ENCODE measurements at places on chromosomes 5 and 9. TPM values are rescaled to one million over a fixed set of nuclear protein-coding genes. Genes with fewer than 3 reads are reported as not detected.

GRCh38 chr9:137660144-137660543 lies 41.3 kb downstream of the EHMT1 start:
- no peak for DNase-seq

The SLC22A4 gene
- total RNA-seq = 1.6 TPM

The COL27A1 gene
- 48.4 TPM for total RNA-seq

DNA sequence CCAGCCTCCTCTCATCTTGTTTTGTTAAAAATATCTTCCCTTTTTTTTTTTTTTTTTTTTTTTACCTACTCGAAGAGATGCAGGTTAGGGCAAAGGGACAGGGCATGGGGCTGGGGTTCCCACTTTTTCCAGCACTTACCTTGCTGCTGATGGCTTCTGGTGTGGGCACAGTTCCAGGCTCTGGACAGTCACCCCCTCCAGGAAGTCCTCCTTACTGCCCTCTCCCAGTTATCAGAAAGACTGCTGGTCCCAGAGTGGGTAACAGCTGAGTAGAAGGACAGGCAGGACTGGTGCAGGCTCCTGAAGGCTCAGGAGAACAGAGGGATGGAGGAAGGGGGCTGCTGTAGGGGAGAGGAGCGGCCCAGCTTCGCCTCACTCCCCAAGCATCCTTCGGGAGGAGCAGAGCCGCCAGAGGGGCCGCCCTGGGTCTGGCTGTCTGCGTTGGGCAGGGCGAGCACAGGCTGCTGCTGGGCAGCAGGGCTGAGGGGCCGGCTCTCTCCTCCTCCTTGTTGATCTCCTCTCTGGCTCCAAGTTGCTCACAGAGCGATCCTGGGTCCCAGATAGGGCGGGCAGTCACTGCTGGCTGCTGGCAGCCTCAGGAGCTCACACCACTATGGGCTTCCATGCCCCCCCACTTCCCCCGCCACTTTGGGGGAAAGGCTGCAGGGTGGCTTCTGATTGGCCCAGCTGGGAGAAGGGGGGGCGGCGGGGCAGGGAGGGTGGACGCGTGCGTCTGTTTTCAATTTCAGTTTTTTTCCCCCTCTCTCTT lies at the start of gene PDGFRB:
Gene PDGFRB, minus strand, starts transcription at position 588 of the 769 bp plus-strand sequence. CDS start 18,798 bp downstream, outside the sequence.
- DNase-seq = no peak

GRCh38 chr9:72542917-72543316 lies 21.5 kb downstream of the TMC1 start:
- no peak for DNase-seq

- DNase-seq = no peak
These were observed 165.5 kb downstream of the TTLL11 start for GRCh38 chr9:121927636-121928035.

DNA sequence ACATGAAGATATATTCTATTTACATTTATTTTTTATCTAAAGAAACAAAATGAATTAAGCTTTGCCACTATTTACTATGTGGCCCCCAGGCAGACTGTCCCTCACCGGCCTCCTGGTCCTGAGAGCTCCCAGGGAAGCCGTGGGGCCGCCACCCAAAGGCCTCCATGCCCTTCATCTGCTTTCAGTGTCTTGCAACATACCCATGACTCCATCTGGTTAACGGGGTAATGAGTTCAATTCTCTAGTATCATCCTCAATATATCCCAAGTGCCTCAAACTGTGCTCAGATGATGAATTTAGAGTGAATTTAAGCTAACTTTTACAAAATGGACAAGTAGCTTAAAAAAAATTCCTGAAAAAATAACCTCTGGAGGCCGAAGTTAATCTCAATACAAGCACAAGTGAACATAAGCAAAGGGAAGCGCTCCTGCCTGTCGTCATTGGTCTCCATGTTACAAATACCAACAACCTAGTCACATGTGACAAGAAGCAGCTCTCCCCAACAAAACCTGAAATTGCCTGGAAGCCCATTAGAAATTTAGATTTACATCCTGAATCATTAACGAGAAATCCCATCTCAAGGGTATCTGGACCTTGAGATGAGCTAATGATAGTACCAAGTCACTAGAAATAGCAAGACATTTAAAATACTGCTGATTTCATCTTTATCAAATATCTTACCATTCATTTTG lies 26.1 kb downstream of the DAP start:
- peak; percentile 24 for DNase-seq

GRCh38 chr5:142689081-142689480 lies 3.2 kb upstream of the FGF1 start:
- no peak for DNase-seq

DNA sequence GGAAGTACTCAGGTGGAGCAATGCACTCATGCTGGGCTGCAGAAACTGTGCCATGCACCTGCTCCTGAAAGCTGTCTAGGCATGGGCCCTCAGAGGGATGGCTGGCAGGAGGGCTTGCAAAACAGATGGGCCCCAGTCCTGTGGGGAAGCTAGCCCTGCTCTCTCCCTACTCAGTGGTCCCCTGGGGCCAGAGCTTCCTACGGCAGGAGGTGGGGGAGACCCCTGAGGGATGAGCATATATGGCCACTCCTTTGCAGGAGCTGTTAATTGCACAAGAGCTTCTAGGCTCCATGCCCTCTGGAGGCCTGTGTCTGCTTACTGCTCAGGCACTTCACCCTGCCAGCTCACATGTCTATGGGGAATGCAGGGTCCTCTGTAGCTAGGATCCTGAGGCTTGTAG lies 545.3 kb upstream of the PTPRD start:
- no peak for DNase-seq

GRCh38 chr9:35937227-35937626 lies 20.7 kb downstream of the OR2S2 start:
- DNase-seq = no peak

The NR4A3 gene
- total RNA-seq = 0.15 TPM

The PCDHB5 gene
- 0.35 TPM for total RNA-seq

DNA sequence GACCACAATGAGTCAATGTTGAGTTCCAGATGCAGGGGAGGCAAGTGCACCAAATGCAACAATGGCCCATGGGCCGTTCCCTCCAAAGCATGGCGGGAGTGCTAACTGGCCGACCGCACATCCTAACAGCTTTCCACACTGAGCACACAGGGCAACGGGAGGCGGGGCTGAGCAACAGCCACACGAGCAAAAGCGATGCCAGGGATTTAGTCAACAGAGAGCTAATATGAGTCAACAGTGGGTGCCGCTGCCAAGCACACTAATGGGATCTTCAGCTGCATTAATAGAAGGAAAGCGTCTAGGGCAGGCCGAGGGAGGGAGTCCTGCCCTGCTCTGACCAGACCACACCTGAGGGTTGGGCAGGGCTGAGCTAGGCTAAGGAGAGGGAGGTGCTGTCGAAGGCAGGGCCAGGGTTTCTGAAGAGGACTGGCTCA lies 4.6 kb downstream of the EPB41L4B start:
- peak; percentile 92 for DNase-seq

GRCh38 chr5:59218424-59219045 lies 635.7 kb downstream of the RAB3C start:
- peak; percentile 47 for DNase-seq

GRCh38 chr5:179271821-179272325 lies 73.4 kb downstream of the ADAMTS2 start:
- DNase-seq = no peak

DNA sequence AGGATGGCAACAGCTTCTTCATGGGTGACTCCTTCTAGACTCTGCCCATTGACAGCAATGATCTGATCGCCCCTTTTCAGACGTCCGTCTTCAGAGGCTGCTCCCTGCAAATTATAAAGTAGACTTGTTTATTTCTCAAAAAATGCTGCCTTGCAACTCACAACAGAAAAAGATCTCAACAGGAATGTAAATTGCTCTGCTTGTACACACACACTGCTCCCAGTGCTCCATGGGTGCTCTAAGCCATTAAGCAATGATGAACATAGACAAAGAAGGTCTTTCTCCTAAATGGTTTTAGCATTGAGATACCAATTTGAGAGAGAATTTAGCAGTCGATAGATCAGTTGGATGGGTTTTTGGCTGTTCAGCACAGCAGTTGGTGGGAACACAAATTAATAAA lies 172.5 kb downstream of the MPDZ start:
- no peak for DNase-seq

- no peak for DNase-seq
These were observed 2.6 kb downstream of the EBF1 start for GRCh38 chr5:159096924-159097783.

- DNase-seq = no peak
These were observed 4.0 kb upstream of the RAD23B start for GRCh38 chr9:107279086-107279485.

The CEL gene
- 0.60 TPM for total RNA-seq

DNA sequence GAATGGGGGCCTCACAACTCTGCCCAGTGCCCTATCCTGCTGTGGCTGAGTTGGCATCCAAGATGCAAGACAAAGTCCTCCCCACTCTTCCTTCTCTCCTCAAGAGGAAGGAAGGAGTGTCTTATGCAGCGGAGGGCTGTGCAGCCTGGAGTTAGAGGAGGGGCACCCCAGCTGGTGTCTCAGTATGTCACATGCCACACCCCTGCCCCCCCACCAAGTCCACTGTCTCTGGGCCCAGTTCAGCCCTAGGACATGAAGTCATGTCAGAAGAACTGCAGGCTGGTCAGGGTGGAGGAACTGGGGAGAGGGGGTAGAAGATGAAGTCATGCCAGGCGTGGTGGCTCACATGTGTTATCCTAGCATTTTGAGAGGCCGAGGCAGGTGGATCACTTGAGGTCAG lies 28.0 kb upstream of the SLC28A3 start:
- no peak for DNase-seq

The MAPK9 gene
- 31.3 TPM for total RNA-seq

DNA sequence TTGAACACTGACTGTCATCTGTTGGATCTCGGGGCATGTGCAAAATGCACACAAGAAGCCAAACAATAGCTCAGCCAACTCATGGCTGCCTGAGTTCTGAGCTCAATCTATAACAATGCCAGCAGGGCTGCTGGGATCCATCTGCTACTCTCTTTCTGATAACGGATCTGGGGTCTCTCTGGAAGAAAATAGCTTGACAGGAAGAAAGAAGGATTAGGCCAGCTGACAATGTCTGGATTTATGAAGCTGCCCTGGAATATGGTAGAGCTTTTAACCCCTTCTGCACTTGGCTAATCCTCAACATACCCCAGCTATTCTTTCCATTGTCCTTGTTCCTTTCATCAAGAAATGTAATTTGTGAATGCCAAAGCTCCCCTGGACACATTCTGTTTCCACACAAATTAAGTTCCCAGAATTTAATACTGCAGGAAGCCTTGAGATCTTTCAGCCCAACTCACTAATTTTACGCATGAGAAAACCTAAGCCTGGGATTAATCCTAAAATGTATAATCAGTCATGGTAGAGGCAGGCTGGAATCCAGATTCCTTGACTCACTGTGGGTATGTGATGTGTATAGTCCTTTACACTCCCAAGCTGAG lies 62.7 kb upstream of the PCA3 start:
- DNase-seq = peak; percentile 30

The FIBCD1 gene
- total RNA-seq = 0.52 TPM

The MAMDC2 gene
- total RNA-seq = 39.1 TPM

The RRAGA gene
- 22.2 TPM for total RNA-seq

DNA sequence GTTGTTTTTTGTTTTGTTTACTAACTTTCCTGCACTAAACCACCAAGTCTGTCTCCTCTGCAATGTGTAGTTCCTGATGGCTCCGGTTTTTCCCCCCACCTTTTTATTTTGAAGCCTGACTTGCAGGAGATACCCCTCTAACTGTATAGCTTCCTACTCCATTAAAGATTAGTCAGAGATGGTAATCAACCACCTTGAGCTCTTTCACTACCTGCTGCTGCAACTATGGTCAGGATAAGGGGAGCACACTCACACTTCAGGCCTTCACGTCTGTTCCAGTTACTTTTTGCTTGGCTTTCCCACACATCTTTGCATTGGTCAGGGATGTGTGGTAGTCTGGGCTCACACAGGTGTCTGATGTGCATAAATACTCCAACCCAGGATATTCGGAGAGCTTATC lies 63.4 kb downstream of the NR6A1 start:
- DNase-seq = no peak

DNA sequence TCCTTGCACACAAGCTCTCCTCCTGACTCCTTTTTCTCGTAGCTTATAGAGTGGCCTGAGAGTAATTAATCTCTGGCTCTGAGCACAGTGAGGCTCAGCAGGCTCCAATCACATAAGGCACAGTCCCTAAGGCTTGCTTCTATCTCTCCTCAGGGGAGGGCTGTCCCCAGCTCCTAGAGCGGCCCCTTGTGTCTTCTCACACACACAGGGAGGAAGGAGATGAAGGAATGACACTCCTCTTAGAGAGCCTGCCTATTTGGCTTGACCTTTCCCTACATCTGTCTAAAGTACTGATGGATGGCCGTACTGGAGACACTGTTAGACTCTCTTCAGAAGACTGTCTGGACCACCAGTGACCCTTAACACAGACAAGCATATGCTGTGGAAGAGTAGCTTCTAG lies 12.9 kb downstream of the TAS2R1 start:
- no peak for DNase-seq

GRCh38 chr5:157187046-157187754 lies 6.6 kb downstream of the ITK start:
- no peak for DNase-seq

GRCh38 chr5:165185716-165186115 lies 1680.3 kb downstream of the MAT2B start:
- DNase-seq = no peak

GRCh38 chr5:169430671-169431070 lies 129.7 kb upstream of the SLIT3 start:
- DNase-seq = no peak

DNA sequence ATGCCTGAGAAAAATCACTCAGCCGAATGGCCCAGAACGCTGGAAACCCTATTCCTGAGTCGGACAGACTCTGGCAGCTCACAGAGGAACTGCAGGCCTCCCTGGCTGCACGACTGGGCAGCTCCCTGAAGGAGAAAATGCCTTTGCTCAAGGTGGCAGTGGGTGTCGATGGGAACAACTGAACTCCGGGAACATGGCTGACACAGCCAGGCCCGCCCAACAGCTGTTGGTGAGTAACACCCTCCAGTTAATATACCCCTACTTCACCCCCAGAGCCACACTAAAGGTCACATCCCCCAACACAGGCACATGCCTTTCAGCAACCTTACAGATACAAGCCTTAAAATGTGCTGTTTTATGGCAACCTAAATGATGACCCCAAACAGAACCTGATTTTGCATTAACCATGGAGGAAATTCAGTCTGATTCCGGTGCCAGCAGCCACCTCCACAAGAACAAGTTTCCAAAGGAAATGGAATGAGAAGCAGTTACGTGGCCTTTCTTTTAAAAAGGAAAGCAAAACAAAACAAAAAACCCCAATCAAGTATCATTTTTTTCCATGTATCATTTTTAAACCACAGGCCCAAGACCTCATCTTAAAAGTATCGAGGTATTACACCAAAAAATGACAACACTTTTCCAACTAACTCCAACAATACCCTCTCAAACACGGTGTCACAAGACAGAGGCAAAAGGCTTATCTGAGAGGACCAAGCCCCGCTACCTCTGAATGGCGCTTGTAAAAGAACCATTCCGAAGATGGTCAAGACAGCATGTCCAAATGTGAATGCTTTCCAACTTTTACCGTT lies 3.1 kb downstream of the KLF9 start:
- peak; percentile 80 for DNase-seq

- DNase-seq = peak; percentile 86
These were observed 59.5 kb upstream of the GGTA1 start for GRCh38 chr9:121559183-121559582.

The FABP6 gene
- not detected for total RNA-seq

Data from renal cortical epithelial cell (primary cell).